Subcutaneous adipose tissue (tissue), 4 donors: ENCODE measurements at places on chromosomes 6 and 20. TPM values are rescaled to one million over a fixed set of nuclear protein-coding genes. Genes with fewer than 3 reads are reported as not detected.

HSPA1L gene
- total RNA-seq, result 1.1 TPM

BMP6 gene
- total RNA-seq, result 43.0 TPM

HCK gene
- 10.0 TPM for total RNA-seq

C6orf141 gene
- 7.3 TPM for total RNA-seq
